ENCODE measurements at places on chromosomes 3 and 15.

- DNase-seq = no peak
Measured at GRCh38 chr15:67183443-67184169, 70.9 kb downstream of the AAGAB start.

- no peak for DNase-seq
Measured at GRCh38 chr3:180693656-180694055, 14.4 kb upstream of the CCDC39 start.

DNA sequence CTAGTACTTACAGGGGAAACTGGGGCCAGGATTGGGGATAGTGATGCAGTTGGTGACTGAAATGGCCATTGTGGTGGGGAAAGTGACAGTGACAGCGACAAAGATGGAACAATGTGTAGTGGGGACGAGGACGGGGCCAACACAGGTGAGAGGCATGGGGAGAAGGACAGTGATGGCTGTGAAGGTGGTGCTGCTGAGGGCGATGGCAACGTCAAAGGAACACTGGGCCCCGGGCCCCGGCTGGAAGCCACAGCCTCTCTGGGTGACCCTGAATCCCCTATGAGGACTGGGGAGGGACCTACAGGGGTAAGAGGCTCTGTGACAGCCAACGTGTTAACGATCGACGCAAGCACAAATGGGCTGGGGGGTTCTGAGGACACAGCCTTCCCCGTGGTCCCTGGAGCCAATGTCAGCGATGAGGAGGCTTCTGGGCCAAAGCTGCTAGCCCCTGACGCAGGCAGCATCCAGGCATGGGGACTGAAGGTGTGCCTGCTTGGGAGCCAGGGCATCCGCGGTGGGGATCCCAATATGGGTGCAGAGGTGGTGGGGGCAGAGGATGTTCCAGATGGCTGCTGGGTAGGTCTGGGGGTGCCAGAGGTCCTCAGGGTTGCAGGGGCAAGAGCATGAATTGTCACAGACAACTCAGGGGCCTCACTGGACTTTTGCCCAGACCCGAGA, 25.2 kb upstream of the GOLGA6C start:
- no peak for DNase-seq

DNA sequence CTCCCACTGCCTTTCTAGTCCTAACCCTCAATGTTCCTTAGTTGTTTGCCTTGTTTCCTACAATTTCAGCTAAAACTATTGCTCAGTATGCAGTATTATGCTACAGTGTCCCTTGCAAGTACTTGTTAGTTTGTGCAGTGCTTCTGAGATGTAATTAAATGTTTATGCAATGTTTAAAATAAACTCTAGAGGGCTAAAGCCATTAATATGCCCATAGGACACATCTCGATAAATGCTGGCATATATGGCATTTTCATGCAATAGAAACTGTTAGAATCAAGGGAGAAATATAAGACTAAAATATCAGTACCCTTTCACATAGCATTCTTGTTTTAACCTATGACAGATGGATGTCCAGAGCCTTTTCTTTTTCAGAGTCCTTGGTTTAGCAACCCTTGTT, 59.8 kb upstream of the ACKR4 start:
- DNase-seq = no peak

Data from endodermal cell (in vitro differentiated cells).